ENCODE measurements at places on chromosomes 7 and 10.

DNA sequence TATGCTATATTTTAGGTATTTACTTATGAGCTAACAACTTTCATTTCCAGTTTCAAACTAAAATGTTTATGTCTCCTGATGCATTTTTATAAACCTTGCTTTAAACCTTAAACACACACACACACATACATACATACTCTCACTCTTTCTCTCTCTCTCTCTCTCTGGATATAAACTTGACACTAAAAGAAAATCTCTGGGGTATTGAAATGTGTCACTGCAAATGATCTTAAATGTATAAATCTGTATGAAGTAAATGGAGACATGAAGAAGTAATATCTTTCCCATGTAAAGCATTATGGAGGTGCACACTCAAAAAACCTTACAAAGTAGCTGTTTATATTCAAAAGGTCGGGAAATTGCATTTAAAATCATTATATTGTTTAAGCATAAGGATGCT, 37.0 kb downstream of the RELN start:
- DNase-seq, result no peak

- no peak for DNase-seq
Measured at GRCh38 chr7:72453471-72453870, 41.3 kb upstream of the CALN1 start.

DNA sequence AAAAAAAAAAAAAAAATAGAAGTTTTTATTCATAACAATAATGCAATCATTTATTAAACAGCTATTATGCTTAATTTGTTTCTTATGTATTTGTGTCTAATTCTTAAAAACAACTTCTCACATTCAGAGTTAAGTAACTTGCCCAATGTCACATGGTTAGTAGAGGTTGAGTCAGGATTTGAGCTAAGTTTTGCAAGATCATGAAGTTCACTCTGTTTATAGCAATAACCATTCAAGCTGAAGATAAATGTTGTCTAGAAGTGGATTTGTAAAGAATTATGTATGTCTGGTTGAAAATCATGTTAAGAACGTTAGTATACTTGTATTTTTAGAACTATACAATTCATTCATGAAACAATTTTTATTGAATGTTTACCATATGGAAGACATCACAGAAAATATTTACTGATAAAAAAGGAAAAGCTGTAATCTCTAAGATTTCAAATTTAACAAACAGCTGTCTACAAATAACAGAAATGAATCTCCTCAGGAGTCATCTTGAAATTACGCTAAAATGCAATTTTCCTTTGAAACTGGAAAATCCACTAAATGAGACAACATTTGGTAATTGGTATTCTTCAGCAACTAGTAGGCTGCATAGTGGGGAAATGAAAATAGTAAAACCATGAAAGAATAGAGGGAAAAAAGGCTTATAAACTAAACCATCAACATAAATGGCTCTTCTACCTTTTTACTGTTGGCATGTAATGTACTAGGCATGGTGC, 70.5 kb upstream of the AHR start:
- no peak for DNase-seq

DNA sequence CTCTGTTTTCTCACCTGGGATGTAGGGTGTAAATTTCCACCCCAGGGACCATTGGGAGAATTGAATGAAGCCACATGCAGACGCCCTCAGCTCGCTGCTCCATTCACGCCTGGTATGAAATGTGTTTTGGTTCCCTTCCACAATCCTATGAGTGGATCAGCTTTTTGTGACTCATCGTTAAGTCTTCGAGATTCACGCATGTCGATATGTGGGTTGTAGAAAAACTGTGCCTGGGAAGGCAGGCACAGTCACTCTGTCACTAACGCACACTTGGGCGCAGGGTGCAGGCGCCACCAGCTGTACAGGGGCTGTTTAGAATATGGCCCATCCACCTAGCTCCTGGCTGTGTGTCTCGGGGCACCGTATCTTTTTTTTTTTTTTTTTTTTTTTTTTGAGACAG, 64.2 kb upstream of the SH2B2 start:
- no peak for DNase-seq

DNA sequence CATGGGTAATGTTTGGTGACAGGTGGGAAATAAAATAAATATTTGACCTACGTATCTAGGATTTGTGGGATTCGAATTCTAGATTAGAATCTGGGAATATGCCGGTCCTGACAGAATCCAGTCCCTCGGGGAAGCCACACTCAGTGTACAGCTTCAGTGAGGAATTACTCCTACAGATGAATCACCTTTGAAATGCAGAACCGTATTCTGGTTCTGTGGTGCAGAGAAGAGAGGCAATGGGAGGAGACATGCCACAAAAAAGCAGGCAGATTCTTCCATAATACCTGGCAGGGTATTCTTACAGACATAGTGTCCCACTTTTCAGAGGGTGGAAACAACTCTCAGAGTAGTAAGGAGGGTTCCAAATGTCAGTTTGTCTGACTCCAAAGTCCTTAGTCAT, 286.9 kb downstream of the SORCS1 start:
- DNase-seq, result no peak
